Pulmonary artery endothelial cell (primary cell): ENCODE measurements at places on chromosomes 1 and 21. TPM values are rescaled to one million over a fixed set of nuclear protein-coding genes. Genes with fewer than 3 reads are reported as not detected.

The PSEN2 gene
- 23.8 and 24.2 TPM in 2 replicates for total RNA-seq

The TIPRL gene
- 37.0 and 42.3 TPM in 2 replicates for total RNA-seq

The TSTD1 gene
- total RNA-seq, result 19.1 and 44.2 TPM in 2 replicates

The TMEM82 gene
- not detected in 2 replicates for total RNA-seq

The MPL gene
- not detected in 2 replicates for total RNA-seq

The HNRNPU gene
- 474 and 592 TPM in 2 replicates for total RNA-seq

The C1orf210 gene
- not detected in 2 replicates for total RNA-seq

The KIAA1614 gene
- 1.8 and 2.6 TPM in 2 replicates for total RNA-seq

The APH1A gene
- 162 and 165 TPM in 2 replicates for total RNA-seq

The KCNE2 gene
- total RNA-seq, result not detected in 2 replicates

The STX12 gene
- total RNA-seq, result 103 and 123 TPM in 2 replicates

The GRIK3 gene
- total RNA-seq, result not detected in 2 replicates

The C1orf141 gene
- total RNA-seq, result not detected in 2 replicates

The ANKRD34A gene
- total RNA-seq, result 0.18 and 0.20 TPM in 2 replicates

The CCDC185 gene
- total RNA-seq, result not detected in 2 replicates

The NECTIN4 gene
- total RNA-seq, result 0.14 and 0.53 TPM in 2 replicates

The SMIM1 gene
- 0.74 and 1.6 TPM in 2 replicates for total RNA-seq

The RUNX1 gene
- 4.4 and 5.4 TPM in 2 replicates for total RNA-seq

The COX20 gene
- 11.3 and 19.8 TPM in 2 replicates for total RNA-seq

The ERMAP gene
- total RNA-seq, result 5.4 and 6.1 TPM in 2 replicates

The CACNA1S gene
- total RNA-seq, result not detected in 2 replicates

The NUAK2 gene
- total RNA-seq, result 1.2 and 1.8 TPM in 2 replicates

The URB2 gene
- 16.6 and 21.8 TPM in 2 replicates for total RNA-seq

The CAPN9 gene
- not detected in 2 replicates for total RNA-seq

The VSIG8 gene
- not detected in 2 replicates for total RNA-seq

The CELA3B gene
- total RNA-seq, result 0.07 and 0.26 TPM in 2 replicates

The MYBPH gene
- total RNA-seq, result not detected in 2 replicates

The SH2D1B gene
- total RNA-seq, result not detected in 2 replicates
